ENCODE measurements at places on chromosomes 2 and 18.

GRCh38 chr2:6831229-6831628, 34.5 kb downstream of the CMPK2 start:
- DNase-seq: no peak

DNA sequence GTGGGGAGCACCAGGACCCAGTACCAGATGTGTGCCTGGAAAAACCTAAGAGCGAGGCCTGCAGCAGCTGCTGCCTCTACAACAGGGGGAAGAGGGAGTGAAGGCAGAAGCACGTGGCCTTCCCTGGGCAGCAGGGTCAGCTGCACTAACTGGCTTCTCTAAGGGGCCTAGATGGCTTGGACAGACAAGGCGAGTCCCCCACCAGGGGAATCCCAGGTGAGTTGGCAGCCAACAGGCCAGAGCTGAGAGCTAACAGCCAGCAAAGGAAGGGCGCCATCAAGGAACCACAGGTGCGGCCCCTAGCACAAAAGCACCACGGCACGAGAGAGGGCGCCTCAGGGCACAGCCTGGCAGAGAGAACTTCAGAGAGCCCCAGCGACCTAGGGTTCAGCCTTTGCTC, 19.8 kb upstream of the MAL start:
- no peak for DNase-seq

DNA sequence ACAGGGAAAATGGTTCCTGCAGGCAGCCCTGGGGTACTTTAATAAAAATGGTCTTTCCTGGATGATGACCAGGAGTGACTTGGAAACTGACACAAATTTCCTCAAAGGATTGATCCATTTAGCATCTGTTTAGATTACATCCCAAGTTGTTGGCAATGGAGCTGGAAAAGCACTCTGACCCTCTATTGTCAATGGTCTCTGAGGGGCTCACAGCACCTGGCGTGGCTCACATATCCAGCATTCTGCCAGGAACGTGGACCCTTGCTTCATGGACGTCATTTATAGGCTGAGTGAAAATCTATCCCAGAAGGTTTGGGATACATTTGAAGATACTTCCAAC, 43.8 kb downstream of the SERTAD2 start:
- DNase-seq: no peak

DNA sequence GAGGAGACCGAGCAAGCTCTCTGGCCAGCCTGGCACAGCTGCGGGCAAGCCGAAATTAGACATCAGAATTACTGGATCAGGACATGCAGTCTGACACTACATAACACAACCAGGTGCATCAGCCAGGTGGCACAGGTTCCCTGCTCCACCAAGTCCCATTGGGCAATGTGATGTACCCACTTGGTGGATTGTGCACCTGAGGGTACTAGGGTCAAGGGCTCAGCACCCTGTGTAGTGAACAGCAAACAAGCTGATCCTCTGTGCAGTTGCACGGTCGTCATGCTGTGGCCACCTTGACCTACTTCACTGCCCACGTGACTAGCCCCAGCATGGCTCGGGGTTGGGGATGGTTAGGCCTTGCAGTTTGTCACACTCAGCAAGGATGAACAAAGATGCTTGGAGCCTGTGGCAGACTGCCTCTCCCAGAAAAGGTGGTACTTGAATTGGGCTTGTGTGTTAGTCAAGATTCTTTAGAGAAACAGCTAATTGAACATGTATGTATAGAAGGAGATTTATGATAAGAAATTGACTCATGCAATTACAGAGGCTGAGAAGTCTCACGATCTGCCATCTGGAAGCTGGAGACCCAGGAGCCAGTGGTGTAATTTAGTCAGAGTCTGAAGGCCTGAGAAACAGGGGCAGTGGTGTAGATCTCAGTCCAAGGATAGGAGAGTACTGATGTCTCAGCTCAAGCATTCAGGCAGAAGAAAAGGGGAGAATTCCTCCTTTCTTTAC, 71.4 kb upstream of the TMEM87B start:
- no peak for DNase-seq

- DNase-seq: no peak
Measured at GRCh38 chr2:201220102-201220570, 37.2 kb downstream of the CASP10 start.

- no peak for DNase-seq
Measured at GRCh38 chr2:45418532-45418931, 192.5 kb downstream of the SRBD1 start.

DNA sequence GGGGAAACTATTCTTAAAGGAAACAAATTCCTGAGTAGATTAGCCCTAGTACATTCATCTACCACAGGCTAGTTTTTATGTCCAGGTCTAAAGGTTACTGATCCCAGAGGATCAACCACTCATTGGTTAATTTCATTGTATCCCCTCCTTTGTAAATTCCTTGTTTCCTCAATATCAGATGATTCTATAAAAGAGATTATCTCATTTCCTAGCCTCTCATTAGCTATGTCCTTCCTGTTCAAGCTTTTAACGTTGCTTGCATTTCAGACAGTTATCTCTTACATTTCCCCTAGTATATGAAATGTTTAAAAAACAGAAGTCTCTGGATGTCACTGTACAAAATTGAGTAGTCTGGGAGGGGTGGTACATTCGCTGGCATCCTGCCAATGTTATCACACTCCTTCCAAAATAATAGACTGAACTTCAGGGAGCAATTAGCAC, 24.2 kb upstream of the ARMC9 start:
- DNase-seq: no peak

DNA sequence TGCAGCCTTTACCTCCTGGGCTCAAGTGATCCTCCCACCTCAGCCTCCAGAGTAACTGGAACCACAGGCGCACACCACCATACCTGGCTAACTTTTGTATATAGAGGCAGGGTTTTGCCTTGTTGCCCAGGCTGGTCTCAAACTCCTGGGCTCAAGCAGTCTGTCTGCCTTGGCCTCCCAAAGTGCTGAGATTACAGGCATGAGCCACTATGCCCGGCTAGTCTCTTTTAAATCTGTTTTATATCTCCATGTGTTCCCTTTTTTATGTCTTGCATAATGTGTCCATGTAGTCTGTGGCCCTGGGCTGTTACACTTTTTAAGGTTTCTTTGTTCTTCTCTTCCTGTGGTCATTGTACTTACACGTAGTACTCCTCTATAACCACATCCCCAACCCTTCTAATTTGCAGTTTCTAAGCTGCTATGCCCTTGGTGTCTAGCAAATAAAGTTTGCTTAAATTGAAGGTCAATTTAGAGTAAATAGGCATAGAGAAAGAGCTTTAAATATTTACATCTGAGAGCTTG, 168.2 kb downstream of the MCFD2 start:
- DNase-seq: no peak

DNA sequence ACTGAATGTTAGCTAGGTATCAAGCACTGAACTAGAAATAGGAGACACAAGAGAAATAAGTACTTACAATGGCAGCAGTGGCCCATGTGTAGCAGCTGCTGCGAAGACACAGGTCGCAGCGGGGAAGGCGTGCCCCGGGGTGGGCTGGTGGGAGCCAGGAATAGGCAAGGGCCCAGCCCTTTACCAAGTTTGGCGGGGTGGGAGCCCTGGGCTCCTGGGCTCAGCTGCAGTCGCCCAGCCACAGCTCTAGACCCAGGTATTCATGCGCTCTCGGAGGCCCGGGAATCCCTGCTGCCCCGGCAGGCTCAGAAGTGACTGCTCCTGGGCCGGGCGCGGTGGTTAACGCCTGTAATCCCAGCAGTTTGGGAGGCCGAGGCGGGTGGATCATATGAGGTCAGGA, 1287.3 kb downstream of the CNTNAP5 start:
- DNase-seq: no peak

DNA sequence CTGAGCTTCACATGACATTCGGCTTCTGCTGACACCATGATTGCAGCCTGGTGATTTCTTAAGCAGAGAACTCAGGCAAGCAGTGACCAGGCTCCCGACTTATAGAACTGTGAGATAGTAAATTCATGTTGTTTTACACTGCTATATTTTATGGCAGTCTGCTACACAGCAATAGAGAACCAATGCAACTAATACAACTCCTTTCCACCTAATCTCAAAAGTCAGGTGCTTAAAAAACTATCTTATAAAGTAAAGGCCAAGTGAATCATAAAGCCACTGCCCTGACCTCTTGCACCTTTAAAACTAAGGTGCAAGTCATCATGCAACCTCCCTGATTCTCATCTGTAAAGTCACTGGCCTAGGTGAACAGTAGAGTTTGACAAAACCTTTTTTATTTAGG, 95.3 kb upstream of the GLS start:
- no peak for DNase-seq

GRCh38 chr2:174881678-174882077, 117.4 kb upstream of the CHRNA1 start:
- no peak for DNase-seq

- DNase-seq: no peak
Measured at GRCh38 chr2:80252294-80252986, 52.1 kb downstream of the LRRTM1 start.

GRCh38 chr18:27699137-27699536, 477.8 kb downstream of the CDH2 start:
- no peak for DNase-seq

GRCh38 chr18:63741769-63742168, 33.4 kb upstream of the SERPINB7 start:
- no peak for DNase-seq

- no peak for DNase-seq
Measured at GRCh38 chr2:235672720-235673119, 178.9 kb downstream of the AGAP1 start.

- DNase-seq: no peak
Measured at GRCh38 chr2:113005030-113005509, at the start of gene IL36A. Gene IL36A, plus strand, starts transcription at chr2:113005459. Its CDS starts 413 bp downstream, at chr2:113005872.

DNA sequence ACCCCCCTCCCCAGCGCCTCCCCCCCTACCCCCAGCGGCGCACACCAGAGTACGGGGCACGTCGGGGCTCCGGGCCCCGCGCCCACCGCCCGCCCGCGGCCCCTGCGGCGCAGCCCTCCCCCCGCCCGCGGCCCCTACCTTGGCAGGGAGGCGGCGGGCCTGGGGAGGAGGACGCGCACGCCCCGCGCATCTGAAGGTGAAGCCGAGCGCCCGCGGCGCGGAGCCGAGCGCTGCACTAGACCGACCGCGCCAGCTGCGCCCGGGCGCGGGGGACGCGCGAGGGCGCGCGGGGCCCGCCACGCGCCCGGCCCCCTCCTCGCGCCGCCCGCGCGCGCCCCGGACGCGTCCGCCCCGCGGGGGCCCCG, at the start of gene ZNF516:
ZNF516 (minus strand) TSS at position 237 of the 365 bp plus-strand sequence. CDS start 52,188 bp downstream, outside the sequence.
- no peak for DNase-seq

- DNase-seq: no peak
Measured at GRCh38 chr18:68564961-68565360, 149.9 kb downstream of the TMX3 start.

DNA sequence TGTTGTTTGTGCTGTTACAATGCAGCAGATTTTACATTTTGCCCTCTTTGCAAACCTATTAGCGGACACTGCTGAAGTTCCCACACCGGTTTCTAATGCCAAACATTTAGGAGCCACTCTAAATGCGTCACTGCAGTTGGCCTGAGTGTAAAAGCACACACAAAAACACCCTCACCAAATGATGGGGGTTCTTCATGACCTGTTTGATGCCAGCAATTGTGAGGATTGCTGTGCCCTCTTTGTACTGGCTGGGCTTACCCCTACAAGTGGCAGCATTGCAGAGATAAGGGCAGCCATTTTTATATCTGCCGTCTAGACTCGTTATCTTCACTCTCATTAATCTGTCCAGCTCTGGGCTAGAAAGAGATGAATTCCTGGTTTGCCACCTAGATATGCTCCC, 85.3 kb downstream of the NRP2 start:
- DNase-seq: no peak

- no peak for DNase-seq
Measured at GRCh38 chr2:123521854-123522253, 503.2 kb upstream of the CNTNAP5 start.

DNA sequence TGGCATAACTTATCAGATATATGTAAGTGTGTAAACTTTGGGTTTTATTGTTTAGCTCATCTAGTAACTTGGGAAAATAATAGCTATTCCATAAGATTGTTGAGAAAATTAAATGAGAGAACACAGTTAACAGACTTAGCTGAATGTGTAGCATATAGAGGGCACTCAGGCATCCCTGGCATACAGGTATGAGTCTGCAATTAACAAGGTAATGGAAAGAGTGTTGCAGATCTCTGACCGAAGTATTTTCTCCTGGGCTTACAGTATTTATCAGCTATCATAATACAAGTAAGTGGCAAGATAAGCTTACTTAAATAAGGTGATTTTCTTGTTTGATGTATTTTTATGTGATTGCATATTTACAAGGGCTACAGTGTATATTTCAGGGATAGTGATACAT, 7.9 kb upstream of the COBLL1 start:
- no peak for DNase-seq

GRCh38 chr18:30288662-30289414, 753.7 kb downstream of the DSC3 start:
- no peak for DNase-seq

GRCh38 chr2:218658671-218659257, 659 bp downstream of the ZNF142 start:
- peak; percentile 19 for DNase-seq

DNA sequence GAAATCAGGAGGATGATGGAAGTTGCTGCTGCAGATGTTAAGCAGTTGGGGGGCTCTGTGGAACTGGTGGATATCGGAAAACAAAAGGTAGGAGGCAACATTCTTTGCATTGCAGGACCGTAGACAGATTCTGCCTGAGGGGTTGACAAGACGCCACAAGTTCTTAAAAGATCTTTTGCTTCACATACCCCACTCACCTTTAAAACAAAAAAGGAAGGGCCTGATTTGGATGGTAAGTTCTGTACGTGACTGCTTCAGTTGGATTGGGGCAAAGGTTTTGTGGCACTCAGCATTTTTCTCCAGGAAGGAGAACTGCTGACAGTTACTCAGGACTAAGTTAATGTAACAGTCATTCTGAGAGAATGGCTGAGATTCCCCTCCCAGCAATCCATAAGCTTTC, 5.2 kb downstream of the CNDP2 start:
- DNase-seq: no peak

- no peak for DNase-seq
Measured at GRCh38 chr2:33559328-33559727, 39.8 kb downstream of the FAM98A start.

GRCh38 chr2:234536178-234536965, 39.5 kb upstream of the ARL4C start:
- no peak for DNase-seq

GRCh38 chr18:46722051-46722450, 34.8 kb downstream of the ST8SIA5 start:
- no peak for DNase-seq

DNA sequence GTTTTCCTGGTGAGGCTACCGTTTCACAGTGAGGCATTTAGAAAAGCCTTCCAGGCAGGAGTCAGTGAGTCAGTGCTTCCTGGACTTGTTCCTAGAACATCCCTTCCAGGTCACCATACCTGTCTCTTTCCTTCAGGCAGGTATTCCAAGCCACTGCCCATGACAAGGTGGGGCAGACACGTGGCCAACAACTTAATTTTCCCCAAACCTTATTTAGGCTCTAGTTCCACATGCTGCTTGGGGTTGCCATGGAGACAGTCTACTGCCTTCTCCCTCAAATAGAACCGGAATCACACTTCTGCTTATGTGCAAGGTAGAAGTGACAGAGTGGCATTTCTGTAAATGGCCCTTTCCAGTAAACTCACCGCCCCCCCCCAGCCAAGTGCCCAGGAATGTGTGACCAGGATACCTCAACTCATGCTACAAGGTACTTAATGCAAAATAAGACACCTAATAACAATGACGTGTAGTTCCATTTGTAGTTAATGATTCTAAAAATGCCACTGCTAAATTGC, 258.3 kb downstream of the PRKCE start:
- DNase-seq: no peak
